ENCODE measurements at places on chromosomes 1 and 21.
A peak's percentile ranks its signal among the peaks of the same experiment; 100 is the strongest.

GRCh38 chr1:94858276-94858675 lies 38.1 kb downstream of the SLC44A3 start:
- no peak for DNase-seq

DNA sequence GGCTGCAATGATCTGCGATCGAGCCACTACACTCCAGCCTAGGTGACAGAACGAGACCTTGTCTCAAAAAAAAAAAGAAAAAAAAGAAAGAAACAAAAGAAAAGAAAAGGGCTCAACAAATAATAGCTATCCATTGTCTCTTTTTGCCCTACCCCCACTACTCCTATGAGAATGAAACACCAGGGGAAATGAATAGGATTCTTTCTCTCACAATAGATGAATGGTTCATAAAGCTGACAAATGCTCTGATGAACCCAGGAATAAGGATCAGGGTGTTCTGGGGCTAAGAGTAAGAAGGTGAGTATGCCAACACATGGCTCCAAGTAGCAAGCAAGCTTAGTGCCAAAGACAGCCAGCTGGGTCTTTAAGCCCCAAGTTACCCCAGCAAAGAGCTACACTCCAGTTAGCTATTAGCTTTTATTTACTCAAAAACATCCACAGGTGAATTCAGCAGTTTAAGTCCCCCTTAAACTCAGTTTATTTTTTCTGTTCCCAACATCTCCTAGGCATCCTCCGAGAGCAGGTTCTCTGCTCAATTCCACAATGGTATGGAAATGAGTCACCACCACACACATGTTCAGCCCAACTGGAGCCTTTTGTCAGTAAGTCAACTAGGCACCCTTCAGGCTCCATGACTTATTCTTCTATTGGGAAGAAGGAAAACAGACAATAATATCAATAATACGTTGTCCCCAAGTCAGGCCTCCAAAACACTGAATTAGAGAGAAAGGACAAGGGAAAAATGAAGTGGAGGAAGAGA lies 4.2 kb downstream of the ADORA3 start:
- DNase-seq, result no peak

DNA sequence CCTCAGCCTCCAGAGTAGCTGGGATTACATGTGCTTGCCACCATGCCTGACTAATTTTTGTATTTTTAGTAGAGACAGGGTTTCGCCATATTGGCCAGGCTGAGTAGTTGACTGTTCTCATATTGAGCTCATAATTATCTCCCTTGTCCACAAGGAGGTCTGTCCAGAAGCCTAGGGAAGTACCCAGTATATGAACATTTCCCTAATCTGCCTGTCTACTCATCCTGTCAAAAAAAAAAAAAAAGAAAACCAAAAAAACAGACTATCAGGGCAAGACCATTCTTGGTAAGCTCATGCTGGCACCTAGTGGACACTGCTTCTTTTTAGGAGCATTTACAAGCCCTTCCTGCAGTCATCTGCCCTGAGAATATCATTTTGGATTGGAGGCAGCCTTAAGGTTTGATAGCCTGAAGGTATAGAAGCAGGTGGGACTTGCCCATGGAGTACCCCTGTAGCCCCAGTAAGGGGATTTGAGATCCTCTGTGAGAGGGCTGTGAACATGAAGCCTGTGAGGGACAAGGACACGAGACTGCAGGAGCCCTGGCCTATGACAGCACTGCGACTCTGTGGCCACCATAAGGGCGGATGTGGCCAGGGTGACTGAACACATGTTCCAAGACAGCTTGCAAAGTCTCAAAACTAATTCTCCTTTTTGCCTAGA lies 10.8 kb upstream of the DUSP12 start:
- peak; percentile 7 for DNase-seq

DNA sequence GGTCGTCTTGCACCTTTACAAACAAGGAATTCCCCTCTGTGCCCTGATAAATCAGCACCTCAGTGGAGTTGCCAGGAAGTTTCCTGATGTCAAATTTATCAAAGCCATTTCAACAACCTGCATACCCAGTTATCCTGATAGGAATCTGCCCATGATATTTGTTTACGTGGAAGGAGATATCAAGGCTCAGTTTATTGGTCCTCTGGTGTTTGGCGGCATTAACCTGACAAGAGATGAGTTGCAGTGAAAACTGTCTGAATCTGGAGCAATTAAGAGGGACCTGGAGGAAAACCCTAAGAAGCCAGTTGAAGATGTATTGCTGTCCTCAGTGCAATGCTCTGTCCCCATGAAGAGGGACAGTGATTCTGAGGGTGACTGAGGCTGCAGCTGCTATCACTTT lies 38.3 kb downstream of the ZFYVE9 start:
- DNase-seq, result no peak

DNA sequence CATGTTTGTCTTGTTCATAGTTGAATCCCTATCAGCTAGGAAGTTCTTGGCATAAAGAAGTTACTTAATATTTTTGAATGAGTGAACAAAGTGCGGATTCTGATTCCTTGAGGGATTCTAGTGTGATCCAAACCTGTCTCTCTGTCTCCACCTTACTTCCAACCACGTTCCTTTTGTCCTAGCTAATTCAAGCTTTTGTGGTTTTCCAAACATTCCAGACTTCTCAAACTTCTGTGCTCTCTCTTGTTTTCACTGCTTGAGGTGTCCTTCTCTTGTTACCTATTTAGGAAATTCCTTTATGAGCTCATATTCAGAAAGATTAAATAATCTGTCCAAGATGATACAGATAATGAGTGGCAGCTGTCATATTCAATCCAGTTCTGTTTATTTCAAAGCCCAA lies 353.2 kb downstream of the PTBP2 start:
- DNase-seq, result no peak

DNA sequence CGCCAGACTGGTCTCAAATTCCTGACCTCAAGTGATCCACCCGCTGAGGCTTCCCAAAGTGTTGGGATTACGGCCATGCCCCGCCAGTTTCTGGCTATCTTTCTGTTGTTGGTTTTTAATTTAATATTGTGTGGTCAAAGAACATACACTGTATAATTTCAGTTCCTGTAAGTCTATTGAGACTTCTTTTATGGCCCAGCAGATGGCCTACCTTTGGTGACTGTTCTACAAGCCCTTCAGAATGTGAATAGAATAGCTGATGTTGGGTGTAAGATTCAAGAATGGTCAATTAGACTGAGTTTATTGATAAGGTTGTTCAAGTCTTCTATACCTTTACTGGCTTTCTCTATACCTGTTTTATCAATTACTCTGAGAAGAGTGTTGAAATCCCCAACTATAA lies 10.7 kb downstream of the HES2 start:
- DNase-seq, result no peak

GRCh38 chr1:156904187-156904959 lies 10.9 kb downstream of the PEAR1 start:
- no peak for DNase-seq

DNA sequence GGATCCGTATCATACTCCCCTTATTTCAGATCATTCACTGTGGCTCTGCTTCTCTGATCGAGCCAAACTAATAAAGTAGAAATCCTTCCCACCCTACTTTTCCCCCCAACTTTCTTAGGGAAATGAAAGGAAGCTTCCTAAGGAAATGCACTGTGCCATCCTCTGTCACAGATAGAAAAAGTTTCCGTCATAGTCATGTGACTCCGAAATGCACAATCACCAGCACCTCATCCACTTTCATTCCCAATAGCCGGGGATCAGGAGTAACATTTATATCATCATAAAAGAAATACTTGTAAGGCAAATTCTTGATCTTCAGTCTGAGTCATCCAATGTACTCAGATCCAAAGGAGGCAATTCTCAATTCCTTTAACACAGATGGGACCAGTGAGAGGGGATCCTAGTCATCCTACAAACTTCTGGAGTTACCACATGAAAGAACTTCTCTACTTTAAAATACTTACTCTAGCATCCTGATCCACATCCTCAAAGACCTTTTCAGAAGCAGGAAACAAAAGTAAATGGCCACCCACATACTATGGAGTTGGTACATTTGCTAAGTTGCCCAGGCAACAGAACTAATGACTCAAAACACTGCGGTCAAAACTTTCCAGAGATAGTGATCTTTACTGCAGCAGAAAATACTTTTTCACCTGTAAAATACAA lies 97.8 kb upstream of the ZC3H11B start:
- no peak for DNase-seq

GRCh38 chr1:168628807-168629206 lies 52.4 kb downstream of the XCL1 start:
- no peak for DNase-seq

DNA sequence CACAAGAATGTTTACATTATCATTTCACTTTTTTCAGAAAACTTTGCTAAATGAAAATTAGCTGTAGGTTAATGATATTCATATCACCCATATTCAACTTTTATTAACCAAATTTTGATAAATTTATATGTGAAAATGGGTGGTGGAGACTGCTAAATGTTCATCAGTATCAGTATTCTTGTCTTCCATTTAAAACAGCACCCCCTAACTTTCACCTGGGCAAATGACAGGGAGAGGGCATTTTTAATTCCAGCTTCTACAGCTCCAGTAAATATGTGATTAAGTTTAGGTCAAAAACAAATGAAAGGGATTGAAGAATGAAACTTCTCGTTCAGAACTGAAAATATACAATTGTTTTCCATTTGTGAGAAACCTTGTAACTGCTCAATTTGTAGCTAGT lies 722.2 kb downstream of the KCNT2 start:
- no peak for DNase-seq

- no peak for DNase-seq
These were observed 987 bp downstream of the MED8 start for GRCh38 chr1:43388613-43389012.

DNA sequence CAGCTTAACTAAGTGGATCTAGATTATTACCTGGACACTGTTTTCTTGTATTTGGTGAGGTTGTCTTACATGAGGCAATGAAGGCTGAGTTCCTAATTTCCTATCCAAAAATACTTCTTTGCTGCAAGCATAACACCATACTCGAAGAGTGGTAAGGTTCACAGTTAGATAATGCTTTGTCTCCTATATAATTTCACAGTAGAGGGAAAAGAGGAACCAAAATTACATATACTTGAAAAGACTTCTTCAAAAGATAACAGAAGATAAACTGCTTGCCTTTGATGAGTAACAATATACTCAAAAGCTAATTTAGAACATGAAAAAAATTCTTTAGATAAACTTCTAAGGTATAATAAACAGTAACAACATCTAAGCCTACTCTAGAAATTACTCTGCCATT lies 20.4 kb downstream of the USP33 start:
- DNase-seq, result no peak

DNA sequence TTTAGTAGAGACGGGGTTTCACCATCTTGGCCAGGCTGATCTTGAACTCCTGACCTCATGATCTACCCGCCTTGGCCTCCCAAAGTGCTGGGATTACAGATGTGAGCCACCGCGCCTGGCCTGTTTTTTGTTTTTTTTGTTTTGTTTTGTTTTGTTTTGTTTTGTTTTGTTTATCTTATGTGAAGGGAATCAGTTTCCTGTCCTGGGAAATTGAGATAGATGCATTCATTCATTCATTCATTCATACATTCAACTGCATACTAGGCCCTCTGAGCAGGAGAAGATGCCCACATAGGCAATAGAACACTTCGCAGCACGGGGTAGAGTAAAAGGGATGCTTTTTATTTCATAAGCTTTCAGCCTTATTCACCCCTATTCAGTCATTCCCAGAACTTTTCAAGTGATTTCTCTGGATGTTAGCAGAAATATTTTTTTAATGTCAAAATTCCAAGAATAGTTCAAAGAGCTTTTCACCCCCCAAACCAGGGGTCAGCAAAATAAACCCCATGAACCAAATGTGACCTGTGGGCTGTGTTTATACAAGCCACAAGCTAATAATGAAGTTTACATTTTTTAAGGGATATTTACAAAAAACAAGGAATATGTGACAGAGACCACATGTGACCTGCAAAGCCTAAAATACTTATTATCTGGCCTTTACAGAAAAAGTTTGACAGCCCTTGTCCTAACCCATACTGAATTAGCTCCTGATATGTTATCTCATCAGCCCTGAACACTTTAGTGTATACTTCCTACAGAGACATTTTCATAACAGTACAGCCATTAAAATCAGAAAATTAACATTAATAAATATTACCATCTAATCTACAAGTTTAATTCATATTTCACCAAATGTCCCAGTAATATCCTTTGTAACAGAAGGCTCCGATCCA lies 127.1 kb downstream of the MAST2 start:
- DNase-seq, result no peak

- no peak for DNase-seq
These were observed 8.3 kb upstream of the PTCH2 start for GRCh38 chr1:44851308-44851707.

GRCh38 chr1:247385283-247385682 lies 30.7 kb upstream of the NLRP3 start:
- no peak for DNase-seq

- DNase-seq, result no peak
These were observed 138.1 kb downstream of the TPR start for GRCh38 chr1:186236921-186237320.

GRCh38 chr21:25507522-25507921 lies 99.8 kb downstream of the MRPL39 start:
- no peak for DNase-seq

DNA sequence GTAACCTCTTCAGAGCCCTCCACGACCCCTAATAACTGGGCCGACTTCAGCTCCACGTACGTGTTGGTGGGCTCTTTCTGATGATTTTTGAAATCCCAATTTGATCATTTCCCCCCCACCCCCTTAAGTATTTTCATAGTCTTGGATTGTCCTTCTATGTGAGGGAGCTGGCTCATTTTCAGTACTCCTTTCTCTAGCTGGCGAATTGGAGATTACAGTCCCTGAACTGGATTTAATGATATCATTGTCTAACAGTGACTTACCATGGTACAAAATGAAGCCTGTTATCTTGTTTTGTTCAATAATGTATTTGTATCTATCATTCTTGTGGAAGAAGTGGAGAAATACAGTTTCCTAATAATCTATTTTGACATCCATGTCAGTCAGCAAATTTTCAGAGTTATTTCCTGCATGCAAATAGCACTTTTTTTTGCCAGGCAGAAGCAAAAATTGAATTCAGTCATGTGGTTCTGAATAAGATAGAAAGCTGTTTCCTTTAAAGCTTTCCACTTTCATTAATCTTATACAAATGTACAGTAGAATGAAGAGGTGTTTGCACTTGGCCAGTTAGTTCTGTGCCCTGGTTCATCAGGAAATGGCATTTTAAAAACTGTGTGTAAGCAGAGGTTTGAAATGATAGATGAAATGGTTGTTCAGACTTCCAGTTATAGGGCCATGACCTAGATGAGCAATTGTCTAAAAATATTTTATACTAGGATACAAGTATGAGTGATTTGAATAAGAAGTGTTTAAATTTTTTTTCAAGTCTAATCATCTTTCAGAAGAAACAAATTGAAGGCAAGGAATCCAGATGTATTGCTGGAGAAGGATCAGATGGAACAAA lies 104.2 kb downstream of the ATP5PO start:
- no peak for DNase-seq

DNA sequence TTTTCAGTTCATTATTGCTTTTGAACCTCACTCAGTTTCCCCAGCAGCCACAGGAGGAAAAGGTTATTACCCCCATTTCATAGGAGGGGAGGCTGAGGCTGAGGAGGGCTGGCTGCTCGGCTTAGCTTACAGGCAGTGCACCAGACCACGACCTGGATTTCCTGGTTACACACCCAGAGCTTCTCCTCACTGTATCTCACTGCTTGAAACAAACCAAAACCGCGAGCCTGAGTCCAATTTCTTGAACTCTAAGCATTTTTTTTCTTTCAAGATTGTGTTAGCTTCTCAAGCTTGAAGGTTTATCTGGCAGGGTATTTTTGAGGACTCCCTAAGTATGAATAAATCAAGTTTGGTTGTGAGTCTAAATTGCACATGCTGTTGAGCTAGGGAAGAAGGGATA lies 188.9 kb upstream of the EDN2 start:
- no peak for DNase-seq

Data from gastrocnemius medialis (tissue), 4 donors.